ENCODE measurements at places on chromosomes 4 and X.

- DNase-seq = no peak
Observed at GRCh38 chrX:139640259-139640658, 67.7 kb downstream of the MCF2 start.

GRCh38 chrX:21798677-21799219 is 40.7 kb upstream of the MBTPS2 start:
- no peak for DNase-seq

GRCh38 chr4:150005537-150005936 is 72.7 kb upstream of the DCLK2 start:
- DNase-seq = no peak

- no peak for DNase-seq
Observed at GRCh38 chrX:66074920-66075879, 35.3 kb upstream of the VSIG4 start.

DNA sequence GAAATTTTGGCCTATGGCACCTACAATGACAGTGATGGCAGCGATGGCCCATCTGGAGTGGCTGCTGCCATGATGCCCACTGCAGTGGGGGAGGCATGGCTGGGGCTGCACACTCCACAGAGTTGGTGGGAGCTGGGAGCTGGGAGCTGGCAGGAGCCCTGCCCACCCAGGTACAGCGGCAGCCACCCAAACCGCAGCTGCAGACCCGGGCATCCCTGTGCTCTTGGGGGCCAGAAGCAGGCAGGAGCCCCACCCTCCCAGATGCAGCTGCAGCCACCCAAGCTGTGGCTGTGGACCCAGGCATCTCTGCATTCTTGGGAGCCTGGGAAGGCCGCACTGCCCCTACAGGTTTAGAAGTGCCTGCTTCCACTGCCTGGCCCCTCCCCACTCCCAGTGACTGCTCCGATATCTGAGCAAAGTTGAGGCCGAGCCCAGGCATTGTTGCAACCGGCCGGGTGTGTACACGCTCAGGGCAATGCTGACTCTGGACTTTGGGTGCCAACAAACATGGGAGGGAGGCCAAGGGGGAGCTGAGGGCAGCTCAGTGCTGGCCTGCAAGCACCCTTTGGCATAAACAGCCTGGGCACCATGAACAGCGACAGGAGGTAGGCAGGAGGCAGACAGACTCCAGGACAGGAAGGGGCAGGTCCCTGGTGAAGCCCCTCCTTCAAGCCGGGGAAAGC is 82.8 kb downstream of the PPP4R3C start:
- DNase-seq = no peak

DNA sequence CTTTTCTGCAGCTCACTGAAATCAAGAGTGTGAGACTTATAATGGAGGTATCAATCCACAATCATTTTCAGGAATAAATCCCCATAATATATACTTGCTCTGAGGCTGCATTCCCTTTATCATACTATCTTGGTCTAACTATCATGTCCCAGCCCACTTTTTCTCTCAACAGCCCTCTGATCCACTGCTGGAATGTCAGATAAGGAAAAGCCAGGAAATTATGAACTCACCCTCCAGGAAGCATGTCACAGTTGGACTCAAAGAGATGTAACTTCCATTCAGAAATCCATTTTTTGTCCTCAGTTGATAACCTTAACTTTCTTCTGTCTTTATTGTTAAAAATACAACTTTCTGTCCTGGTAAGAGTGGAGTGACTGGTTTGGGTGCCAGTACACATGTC is 144.9 kb downstream of the PCDH19 start:
- DNase-seq = no peak

- DNase-seq = no peak
Observed at GRCh38 chrX:64205441-64205734, at the start of gene AMER1. Gene AMER1 (minus strand): TSS chrX:64205708. CDS start chrX:64193286, 12,422 bp downstream.

DNA sequence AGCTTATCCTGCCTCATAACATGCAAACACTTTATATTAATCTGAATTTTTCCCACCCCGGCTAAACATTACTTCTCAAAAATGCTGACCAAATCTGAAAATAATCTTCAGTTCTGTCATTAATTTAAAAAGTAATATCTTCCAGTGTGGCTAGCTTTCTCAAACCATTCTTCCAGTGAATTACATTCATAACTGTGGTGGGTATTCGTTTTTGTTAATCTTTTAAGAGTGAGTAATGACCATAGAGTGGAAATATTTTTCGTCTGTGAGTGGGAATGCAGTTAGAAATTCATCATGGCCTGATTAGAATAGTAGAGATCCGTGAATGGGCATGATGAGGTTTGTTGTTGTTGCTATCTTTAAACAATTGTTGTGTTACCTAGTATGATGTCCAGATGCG is 138.6 kb upstream of the SFRP2 start:
- DNase-seq = no peak

- DNase-seq = no peak
Observed at GRCh38 chr4:3426465-3427133, 15.2 kb upstream of the HGFAC start.

- DNase-seq = no peak
Observed at GRCh38 chr4:7233006-7233580, 40.8 kb downstream of the SORCS2 start.

DNA sequence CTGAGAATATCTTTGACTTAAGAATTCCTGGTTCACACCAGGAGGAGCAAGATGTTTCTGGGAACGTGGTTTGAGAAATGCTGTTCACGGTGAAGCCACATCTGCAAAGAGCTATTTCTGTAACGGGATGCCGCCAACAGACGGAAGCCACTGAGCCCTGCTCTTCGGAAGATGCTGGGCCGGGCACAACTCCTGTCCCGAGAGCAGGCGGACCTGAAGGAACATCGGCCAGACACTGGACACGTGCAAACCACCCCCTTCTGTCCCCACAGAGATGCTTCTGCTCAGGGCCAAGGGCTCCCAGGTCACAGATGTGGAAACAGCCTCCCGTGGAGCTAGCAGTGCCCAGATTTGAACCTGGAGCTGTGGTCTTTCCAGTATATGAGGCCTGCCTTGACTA is 24.3 kb downstream of the HMX1 start:
- peak; percentile 70 for DNase-seq

DNA sequence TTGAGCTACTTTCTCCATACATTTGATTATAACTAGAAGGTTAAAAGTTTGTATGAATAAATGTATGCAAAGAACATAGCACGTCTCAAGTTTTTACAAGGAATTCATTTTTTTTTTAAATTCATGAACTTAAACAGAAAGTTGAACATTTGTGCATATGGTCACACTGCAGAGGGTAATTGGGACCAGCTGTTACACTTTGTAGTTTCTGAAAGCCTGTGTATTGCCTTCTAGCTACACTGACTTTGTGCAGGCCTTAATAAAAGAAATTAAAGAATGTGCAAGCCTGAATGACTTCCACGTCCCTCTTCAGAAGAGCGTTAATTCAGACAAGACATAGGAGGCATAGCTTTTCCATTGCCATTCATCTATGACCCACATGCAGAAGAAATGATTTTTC is 153.1 kb upstream of the PCDH18 start:
- no peak for DNase-seq

Data from posterior cingulate gyrus (tissue), 11 donors.